Tibial artery (tissue), 4 donors: ENCODE measurements at places on chromosomes 2 and 18.

- DNase-seq, result no peak
Observed at GRCh38 chr18:26252411-26252810, 26.2 kb downstream of the TAF4B start.

GRCh38 chr18:54479365-54479764 is 111.7 kb upstream of the DYNAP start:
- no peak for DNase-seq

DNA sequence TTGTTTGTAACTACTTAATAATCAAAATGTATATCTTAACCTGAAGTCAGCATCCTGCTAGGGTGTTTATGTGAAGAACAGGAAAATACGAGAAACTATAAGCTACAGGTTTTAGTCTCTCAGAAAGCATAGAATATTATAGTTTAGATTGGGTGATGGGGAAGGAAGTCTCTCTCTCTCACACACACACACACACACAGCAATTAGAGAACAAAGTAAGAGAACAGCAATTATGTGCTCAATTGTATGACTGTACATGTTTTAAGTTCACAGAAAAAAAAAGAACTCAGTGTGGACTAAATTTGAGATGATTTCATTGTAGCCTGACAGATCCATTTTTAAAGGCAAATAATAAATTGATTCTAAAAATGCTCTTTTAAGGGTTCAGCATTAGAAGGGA is 94.3 kb upstream of the ZNF516 start:
- DNase-seq, result no peak

DNA sequence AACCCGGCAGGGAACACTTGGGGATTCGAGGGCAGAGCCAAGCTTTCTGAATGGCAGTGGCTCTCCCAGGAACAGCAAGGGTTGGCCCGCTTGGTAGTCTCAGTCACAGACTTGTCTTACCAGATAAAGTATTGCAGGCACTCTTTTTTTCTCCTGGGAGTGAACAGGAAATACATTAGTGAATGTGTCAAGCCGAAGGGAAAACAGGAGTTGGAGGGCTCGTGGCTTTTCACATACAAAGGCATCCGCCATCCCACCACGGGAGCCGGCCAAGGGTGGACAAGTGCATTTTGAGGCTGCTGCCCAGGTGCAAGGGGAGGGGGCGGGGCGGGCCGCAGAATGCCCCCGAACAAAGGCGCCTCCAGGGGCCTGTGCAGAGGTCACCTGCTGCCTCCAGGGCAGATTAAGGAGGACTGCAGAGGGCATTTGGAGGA is 163.3 kb upstream of the SIX3 start:
- DNase-seq, result no peak

GRCh38 chr2:242075696-242076095 is 206.2 kb downstream of the RTP5 start:
- no peak for DNase-seq

DNA sequence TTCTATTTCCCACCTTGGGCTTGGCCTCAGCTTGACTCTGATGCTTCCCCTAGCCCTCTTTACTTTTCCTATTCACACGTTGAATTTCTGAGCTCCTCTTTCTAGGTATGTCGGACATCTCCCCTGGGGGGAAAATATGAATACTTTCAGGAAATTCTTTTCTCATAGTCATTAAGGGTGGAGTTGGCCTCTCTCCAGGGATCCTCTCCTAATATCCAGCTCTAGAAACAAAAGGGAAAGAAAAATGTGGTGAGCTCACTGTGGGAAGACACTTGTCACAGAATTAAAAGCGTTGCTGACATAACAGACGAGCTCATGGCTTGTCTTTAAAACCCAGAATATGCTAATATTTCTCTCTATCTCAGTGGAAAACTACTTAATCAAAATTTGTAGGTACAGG is 132.7 kb upstream of the MEX3C start:
- DNase-seq, result no peak

- DNase-seq, result no peak
Observed at GRCh38 chr18:55775972-55776371, 188.0 kb upstream of the TCF4 start.

GRCh38 chr18:77001041-77001440 is 131.5 kb downstream of the MBP start:
- no peak for DNase-seq

DNA sequence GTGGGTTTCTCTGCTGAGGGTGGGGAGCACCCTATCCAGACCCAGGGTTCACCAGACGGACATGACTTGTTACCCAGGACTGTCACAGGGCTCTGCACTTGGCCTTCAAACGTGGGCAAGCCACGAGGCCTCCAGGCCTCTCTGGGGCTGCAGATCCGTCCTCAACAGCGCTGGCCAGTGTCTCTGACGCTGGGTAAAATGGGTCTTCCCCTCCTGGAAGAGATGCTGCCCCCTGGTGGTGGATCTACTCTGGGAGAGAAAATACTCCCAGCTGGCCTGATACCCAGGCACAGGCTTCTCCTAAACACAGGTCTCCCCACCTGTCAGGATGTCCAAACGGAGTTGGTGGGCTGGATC is 3.7 kb downstream of the GPR17 start:
- DNase-seq, result peak; percentile 89

- DNase-seq, result peak; percentile 67
Observed at GRCh38 chr2:28619213-28620196, 123.6 kb downstream of the PLB1 start.

DNA sequence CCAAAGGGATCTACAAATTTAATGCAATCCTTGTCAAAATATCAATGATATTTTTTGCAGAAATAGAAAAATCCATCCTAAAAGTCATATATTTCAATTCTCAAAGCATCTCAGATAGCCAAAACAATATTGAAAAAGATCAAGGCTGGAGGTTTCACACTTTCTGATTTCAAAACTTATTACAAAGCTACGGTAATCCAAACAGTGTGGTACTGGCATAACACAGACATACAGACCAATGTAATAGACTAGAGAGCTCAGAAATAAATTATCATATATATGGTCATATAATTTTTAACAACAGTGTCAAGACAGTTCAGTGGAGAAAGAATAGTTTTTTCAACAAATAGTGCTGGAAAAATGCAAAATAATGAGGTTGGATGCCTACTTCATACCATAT is 40.3 kb upstream of the PROKR1 start:
- DNase-seq, result no peak

GRCh38 chr18:37450434-37451132 is 115.0 kb downstream of the CELF4 start:
- no peak for DNase-seq

DNA sequence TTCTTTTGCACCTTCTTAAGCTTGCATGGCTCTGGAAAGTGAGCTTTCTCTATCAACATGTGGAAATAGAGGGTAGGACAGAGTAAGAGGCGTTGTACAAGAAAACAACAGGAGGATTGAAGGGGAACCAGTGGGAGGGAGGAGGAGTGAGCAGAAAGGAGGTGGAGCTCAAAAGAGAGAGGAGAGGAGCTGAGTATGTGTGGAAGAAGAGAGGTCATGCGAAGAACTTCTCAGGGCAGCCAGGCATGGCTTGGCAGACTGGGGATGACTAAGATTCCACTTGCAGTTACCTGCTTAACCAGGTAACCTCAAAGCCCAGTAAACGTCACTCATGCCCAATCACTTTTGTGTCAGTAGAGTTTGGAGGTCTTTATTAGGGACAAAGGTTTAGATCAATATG is 105.1 kb downstream of the BCL2L11 start:
- no peak for DNase-seq

DNA sequence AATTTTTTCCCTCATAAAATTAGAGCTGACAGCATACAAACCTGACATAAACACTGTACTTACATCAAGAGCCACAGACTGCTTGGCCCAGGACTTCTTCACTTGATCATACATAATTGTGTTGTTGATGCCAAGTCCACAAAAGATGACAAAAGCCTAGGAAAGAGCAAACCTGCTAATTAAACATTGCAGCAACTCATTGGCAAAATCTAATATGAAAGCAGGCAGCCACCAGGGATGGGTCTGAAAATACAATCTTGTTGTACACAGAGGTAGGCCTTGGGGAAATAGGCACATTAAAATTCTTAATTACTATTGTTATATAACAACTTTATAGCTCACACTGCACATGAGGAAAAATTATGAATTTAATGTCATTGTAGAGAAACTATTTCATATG is 255.8 kb downstream of the PDE11A start:
- DNase-seq, result no peak

- DNase-seq, result no peak
Observed at GRCh38 chr2:158060835-158061435, 40.7 kb upstream of the UPP2 start.

- no peak for DNase-seq
Observed at GRCh38 chr2:58950795-58951462, 709.8 kb upstream of the FANCL start.
